ENCODE measurements at places on chromosomes 2 and 18.

DNA sequence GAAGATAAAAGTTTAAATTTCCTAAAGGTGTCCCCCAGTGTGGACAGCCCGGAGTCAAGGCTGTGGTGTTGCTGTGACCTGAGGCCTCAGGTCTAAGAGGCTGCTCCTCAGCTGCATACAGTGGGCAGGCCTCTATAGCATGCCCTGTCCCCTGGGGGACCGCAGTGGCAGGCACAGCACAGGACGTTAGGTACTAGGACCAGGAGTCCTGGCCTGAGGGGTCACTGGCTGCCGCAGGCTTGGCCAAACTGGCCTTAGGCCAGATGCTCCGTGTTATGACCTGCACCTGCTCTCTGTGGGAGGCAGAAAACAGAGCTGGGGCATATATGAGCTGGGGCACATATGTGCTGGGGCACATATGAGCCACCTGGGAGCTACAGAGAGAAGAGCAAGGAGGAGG lies 21.2 kb upstream of the MAL start:
- no peak for DNase-seq

- DNase-seq, result peak; percentile 32
Measured at GRCh38 chr2:168490015-168490874, 34.2 kb downstream of the CERS6 start.

DNA sequence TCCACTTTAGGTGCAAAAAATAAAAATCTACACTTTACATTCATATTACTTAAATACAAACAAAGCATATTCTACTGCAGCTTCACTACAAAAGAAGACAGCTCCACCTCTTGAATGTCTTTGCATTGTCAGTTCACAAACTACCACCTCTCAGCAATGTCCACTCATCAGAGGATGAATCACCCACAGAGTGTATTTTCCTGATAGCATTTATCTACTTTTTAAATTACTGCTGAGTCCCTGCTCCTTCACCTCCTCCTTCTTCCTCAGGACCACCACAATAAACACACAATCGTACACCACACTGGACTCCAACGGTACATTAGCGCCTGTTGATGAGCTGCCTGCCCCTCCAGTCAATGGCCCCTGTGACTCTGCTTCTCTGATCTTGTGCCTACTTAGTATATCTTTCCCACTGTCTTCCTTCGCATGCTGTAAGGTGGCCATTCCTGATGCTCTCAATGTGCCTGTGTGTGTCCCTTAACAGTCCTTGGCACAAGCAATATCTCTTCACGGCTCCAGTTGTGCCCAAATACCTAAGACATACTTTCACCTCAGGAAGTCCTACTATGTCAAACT lies 120.9 kb downstream of the DHRS9 start:
- DNase-seq, result no peak

DNA sequence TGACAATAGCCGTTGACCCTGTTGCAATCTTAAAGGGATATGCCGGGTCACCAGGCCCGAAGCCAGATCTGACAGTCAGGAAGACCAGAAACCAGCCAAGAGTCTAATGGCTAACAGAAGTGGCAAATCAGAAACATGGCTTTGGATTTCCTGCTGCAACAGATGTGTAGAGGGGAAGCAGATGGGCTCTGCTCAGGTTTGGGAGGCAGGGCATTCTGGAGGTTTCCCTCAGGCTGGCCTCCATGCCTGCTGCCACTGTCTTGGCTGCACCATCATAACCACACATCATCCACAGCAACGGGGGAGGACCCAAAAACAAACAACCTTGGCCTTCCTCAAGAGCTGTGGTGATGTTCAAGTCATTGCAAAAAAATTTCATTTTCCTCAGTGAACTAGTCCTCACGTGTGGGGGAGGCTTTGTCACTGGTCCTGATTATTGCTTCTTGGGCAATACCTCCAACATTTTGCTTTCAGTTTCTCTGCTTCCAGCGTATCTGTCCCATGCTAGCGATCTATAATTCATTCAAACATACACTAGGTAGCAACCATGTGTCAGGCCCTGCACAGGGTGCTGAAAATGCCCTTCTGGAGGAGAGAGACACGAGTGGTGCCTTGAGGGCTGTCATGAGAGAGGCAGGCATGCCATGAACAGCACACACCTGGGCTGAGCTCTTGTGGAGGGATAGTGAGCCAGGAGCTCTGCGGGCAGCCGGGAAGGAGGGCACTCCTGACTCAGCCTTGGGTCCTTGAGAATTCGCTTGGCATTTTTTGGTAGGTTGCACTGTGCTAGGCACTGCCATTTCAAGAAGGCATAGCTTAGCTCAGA lies 48.2 kb upstream of the LGALSL start:
- peak; percentile 89 for DNase-seq

DNA sequence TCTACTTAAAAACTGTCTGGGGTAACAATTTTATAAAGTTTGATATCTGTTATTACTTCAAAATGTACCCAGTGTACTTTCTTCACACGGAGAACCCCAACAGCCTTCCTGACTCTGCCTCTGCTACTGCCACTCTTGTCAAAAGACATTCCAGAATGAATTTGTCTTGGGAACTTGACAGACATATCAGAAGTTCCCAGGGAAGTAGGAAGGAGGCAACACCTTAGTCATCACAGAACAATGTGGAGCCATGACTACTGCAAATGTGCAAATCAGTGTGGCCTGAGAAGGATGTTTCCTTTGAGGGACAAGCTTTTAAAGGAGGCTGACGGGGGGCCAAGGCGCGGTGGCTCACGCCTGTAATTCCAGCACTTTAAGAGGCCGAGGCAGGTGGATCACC lies 133.8 kb upstream of the RNF152 start:
- DNase-seq, result peak; percentile 69

DNA sequence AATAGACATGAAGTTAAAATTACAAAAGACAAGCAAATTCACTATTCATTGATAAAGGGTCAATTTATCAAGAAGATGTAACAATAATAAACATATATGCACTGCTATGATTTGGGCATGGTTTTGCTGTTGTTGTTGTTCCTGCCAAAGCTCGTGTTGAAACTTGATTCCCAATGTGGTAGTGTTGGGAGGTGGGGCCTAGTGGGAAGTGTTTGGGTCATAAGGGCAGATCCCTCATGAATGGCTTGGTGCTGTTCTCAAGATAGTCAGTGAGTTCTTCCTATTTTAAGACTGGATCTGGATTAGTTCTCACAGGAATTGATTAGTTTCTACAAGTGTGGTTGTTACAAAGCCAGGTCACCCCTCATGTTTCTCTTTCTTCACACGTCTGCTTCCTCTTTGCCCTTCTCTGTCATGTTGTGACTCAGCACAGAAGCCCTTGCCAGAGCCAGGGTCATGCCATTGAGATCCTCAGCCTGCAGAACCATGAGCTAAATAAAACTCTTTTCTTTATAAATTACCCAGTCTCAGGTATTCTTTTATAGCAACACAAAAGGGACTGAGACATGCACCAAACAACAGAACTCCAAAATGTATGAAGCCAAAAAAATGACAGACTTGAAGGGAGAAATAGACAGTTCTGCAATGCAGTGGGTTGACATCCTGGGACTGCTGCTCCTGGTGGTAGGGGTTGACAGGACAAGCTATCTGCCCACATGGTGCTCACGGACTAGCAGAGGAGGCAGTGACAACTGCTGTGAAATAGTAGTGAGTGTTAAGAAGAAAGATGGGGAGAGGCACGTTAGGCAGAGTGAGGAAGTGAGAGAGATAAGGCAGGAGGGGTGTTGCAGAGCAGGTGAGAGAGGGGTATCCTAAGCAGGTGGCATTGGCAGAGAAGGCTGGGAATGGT lies 18.6 kb upstream of the SKA1 start:
- DNase-seq, result no peak

DNA sequence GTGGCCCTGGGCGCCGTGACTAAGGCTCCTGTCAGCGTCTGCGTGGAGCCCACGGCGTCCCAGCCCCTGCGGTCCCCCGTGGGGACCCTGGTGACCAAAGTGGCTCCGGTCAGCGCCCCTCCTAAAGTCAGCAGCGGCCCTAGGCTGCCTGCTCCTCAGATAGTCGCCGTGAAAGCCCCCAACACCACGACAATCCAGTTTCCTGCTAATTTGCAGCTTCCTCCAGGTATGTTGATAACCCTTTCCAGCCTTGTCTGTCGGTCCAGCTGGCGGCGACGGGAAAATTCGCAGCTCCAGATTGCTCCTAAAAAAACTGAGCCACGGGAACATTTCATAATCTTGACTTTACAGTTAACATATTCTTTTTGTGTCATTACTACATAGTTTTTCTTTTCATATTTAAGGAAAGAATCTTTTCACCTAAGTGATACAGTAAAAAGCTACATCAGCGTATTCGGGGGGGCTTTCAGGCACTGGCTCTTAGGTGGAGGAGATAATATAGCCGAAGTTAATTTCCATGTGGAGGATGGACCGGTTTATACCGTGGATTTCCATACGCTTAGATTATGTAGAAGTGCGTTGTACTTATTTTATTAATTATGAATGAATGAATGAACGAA lies 916 bp downstream of the TAF4B start:
- no peak for DNase-seq

DNA sequence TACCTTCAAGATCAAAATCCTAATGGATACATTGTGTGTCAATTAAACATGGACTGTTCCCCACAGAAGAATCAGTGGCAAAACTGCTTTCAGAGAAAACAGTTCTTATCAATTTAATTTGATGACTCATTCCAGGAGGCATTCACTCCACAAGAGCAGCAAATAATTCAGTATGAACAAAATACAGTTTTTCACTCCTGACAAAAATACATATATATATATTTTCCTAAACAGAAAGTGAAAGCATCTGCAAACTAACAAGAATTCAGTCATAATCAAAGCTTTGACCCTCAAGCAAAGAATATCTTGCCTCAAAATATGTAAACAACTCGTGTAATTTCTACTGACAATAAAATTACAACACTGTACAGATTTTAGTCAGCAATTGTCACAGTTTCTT lies 685.1 kb upstream of the SLC8A1 start:
- peak; percentile 18 for DNase-seq
